ENCODE measurements at places on chromosomes 2 and 18. TPM values are rescaled to one million over a fixed set of nuclear protein-coding genes. Genes with fewer than 3 reads are reported as not detected.

GRCh38 chr2:38836791-38837190, 38.9 kb downstream of the DHX57 start:
- no peaks in the 10 kb centered on the region for H3K27me3 ChIP-seq
- H3K27ac ChIP-seq, result no peak overlapping the region
- no peak for DNase-seq
- no peak overlapping the region for H3K4me3 ChIP-seq
- peaks cover 4% of the 10 kb centered on the region for H3K36me3 ChIP-seq
- no peaks in the 10 kb centered on the region for H3K4me1 ChIP-seq

DNA sequence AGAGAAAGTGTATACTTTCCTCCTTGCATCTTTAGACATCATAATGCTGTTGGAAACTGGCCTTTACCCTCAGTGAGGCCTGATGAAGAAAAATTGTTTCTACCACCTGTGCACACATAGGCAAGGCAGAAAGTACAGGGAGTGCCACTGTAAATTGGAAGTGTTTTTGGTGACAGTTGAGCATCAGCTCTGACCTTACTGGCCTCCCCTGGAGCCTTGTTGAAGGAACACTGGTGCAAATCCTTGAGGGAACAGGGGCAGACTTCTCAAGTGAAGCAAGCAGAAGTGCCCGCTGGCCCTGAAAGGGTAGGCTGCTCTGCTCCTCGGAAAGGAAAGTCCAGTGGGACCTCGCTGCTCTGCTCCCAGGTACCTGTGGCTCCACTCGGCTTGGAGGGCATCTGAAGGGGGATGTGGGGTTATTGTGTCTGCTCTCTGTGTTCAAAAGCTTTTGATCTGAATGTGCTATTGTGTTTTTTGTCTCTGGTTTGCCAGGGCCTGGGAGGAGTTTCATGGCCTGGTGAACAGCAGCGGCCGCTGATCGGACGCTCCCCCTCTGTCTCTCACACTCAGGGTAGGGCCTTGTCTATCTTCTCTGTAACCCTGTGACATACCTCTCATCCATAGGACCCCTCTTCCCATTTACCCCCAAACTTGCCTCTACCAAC, 23.4 kb downstream of the EIF4E2 start:
- no peaks in the 10 kb centered on the region for H3K27me3 ChIP-seq
- DNase-seq, result no peak
- peaks cover 37% of the 10 kb centered on the region for H3K36me3 ChIP-seq
- no peak overlapping the region for H3K27ac ChIP-seq

DNA sequence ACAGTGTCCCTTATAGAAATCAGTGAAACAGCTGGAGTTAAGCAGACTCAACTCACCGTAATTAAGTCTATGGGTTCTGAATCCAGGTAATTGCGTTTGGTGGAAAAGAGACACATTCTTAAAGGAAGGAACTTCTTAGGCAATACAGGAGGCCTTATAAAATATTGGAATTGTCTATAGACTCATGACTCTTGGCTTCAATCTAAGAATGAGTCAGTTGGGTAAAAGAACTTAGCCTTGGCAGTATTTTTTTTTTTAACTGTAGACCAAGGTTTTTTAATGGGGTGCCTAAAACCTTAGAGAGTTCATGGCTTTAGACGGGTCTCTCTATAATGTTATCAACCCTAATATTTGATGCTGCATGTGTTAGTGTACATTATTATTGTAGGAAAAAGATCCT, 47.6 kb downstream of the CCDC85A start:
- no peak overlapping the region for H3K27ac ChIP-seq
- no peak overlapping the region for H3K4me3 ChIP-seq
- no peak for DNase-seq
- no peaks in the 10 kb centered on the region for H3K4me1 ChIP-seq
- H3K36me3 ChIP-seq, result no peaks in the 10 kb centered on the region

DNA sequence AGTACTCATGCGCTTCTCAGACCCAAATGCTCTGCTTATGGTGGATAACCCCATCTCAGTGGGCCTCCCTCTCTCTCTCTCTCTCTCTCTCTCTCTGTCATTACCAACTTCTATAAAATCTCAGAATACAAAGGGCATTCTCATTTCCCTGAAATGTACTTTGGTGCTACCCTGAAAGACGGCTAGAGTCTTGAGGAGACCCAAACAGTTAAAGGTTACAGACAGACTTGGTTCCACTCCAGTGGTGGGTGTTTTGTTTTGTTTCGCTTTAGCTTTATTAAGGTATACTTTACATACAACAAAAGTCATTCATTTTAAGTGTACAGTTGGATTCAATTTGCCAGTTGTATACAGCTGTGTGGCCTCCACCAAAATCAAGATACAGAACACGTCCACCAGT, 60.9 kb downstream of the BCL11A start:
- peaks cover 11% of the 10 kb centered on the region for H3K27me3 ChIP-seq
- DNase-seq, result no peak
- no peaks in the 10 kb centered on the region for H3K36me3 ChIP-seq
- H3K4me1 ChIP-seq, result no peaks in the 10 kb centered on the region
- no peak overlapping the region for H3K4me3 ChIP-seq
- H3K27ac ChIP-seq, result no peak overlapping the region

RIT2 gene
- total RNA-seq, result not detected

LONRF2 gene
- total RNA-seq, result 0.08 TPM

Measured in activated CD4-positive, alpha-beta memory T cell treated with anti-CD3 and anti-CD28 coated beads, Interleukin-2, amount 10 ng/mL, durations not matched to agents 7 days and 5 days (primary cell).